Renal pelvis (tissue), 12 donors: ENCODE measurements at places on chromosomes 1 and 21.
A peak's percentile ranks its signal among the peaks of the same experiment; 100 is the strongest.

- DNase-seq, result no peak
Observed at GRCh38 chr1:77632216-77632615, 50.2 kb downstream of the ZZZ3 start.

- no peak for DNase-seq
Observed at GRCh38 chr1:14706631-14707030, 108.1 kb downstream of the KAZN start.

DNA sequence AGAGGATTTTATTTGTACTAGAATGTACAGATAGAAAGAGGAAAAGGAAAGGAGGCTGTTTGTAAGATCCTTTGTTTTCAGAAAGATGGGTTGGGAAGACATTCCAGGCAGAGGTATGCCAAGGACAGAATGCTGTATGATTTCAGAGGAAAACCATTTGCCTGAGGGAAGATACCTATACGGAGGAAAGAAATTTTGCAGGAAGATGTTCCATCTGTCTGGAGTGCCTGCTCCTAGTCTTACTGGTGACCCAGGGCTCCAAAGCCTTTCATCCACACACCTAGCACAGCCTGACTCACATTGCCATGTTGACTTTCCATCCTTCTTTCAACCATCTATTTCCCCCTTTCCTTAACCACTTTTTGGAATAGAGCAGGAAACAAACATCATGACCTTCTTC is 18.2 kb downstream of the SAMD13 start:
- no peak for DNase-seq

- no peak for DNase-seq
Observed at GRCh38 chr1:41918450-41919043, at the start of gene HIVEP3. Gene HIVEP3 (minus strand): TSS chr1:41918922.

DNA sequence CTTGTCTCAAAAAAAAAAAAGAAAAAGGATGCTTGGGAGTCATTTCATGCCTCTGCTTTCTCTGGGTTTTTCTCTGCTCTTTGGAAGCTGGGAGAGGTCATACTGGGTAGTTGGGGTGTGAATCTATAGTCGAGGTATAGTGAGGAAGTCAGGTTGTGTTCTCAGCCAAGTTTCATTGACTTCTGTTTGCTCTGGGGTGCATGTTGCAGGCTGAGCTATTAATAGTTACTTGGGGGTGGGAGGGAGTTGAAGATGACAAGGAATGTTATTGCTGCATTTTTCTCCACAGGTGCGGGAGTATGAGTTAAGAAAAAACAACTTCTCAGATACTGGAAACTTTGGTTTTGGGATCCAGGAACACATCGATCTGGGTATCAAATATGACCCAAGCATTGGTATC is 2.8 kb downstream of the RPL11 start:
- no peak for DNase-seq

GRCh38 chr1:170214117-170215032 is 68.6 kb downstream of the NTMT2 start:
- no peak for DNase-seq

DNA sequence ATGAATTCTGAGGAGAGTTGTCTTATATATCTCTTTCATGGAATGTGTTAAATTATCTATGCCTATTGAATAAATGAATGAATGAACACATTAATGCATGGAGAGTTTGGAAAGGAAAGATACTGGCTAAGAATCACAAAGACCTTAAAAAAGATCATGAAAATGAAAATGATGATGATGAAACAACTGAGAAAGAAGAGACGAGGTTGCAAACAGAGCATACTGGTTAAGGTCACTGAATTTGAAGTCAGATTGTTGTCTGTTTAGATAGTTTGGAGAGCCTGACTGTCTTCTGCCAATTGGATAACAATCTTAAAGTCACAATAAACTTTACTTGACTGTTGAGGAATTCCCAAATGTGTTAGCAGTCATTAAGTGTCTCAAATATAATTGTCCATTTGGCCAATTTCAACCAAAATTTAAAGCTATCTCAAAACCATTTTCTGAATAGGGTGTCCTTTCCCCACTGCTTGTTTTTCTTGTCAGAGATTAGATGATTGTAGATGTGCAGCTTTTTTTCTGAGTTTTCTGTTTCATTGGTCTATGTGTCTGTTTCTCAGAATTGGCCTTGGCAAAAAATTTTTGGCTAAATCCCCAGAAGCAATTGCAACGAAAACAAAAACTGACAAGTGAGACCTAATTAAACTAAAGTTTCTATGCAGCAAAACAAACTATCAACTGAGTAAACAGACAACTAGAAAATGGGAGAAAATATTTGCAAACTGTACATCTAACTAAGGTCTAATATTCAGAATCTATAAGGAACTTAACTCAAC is 132.2 kb downstream of the PTGER3 start:
- no peak for DNase-seq

DNA sequence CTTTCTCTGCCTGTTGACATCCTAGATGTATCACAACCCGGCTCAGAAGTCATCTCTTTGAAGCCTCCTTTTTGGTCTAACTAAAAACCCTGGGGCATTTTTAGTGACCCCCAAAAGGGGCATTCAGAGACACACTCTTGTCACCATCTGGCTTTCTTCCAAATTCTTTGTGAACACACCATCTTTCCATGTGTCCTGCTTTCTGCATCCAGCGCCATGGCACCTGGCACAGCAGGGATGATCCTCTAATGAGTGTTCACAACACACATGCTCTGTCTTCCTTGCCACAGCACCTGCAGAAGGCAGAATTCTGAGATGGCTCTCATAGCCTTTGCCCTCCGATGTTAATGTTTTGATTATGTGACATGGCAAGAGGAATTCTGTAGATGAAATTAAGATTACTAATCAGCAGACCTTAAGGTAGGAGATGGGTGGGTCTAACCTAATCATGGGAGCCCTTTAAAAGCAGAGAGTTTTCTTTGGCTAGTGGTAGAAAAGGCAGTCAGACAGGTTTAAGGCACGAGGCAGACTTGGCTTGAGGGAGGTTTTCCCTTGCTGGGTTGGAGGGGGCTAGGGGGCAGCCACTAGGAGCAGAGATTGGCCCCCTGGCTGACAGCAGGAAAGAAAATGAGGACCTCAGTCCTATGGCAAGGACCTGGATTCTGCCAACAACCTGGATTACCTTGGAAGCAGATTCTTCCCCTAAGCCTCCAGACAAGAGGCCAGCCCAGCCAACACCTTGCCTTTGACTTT is 4.9 kb upstream of the TMEM61 start:
- no peak for DNase-seq

- no peak for DNase-seq
Observed at GRCh38 chr1:71586030-71586429, 505.2 kb upstream of the ZRANB2 start.

DNA sequence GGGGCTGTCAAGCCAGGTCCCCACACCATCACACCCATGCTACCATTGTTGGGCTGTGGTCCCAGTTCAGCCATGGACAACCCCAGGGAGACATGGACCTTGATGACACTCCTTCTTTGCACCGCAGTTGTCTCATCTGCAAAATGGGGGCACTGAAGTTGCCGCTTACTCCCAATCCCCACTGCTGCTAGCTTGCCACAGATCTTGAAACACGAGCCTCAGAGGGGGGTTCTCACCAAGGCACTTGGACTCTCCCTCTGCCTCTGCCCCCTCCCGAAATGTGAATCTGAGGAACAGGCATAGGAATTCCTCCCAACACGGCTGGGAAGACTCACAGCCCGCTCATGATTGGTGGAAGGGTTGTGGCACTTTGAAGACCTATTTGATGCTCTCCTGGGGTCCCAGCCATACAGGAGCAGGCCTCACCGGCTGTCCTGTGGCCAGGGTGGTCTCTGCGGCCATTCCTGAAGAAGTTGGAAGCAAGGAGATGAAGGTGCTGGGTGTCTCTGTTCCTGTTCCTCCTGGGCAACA is 31.1 kb downstream of the RUNX3 start:
- no peak for DNase-seq

- no peak for DNase-seq
Observed at GRCh38 chr1:159647616-159648015, 60.0 kb downstream of the APCS start.

- DNase-seq, result no peak
Observed at GRCh38 chr1:51482881-51483280, 36.2 kb downstream of the EPS15 start.

GRCh38 chr1:100394285-100394684 is 42.0 kb downstream of the CDC14A start:
- DNase-seq, result no peak

- no peak for DNase-seq
Observed at GRCh38 chr1:107830075-107830474, 134.9 kb downstream of the VAV3 start.

DNA sequence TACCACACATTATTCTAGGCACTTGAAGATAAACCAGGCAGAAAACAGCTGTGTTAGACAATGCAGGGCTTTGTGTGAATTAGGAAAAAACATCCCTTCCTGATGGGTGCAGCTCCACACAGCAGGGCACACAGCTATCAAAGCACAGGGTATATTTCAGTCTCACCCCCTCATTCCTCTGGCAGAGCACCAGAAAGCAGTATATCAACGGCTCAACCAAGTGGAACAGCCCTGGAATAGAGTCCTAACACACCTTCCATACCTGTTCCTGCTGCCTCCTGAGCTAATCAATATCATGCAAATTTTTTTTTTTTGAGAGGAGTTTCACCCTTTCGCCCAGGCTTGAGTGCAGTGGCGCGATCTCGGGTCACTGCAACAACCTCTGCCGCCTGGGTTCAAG is 32.1 kb downstream of the LYST start:
- DNase-seq, result peak; percentile 48

DNA sequence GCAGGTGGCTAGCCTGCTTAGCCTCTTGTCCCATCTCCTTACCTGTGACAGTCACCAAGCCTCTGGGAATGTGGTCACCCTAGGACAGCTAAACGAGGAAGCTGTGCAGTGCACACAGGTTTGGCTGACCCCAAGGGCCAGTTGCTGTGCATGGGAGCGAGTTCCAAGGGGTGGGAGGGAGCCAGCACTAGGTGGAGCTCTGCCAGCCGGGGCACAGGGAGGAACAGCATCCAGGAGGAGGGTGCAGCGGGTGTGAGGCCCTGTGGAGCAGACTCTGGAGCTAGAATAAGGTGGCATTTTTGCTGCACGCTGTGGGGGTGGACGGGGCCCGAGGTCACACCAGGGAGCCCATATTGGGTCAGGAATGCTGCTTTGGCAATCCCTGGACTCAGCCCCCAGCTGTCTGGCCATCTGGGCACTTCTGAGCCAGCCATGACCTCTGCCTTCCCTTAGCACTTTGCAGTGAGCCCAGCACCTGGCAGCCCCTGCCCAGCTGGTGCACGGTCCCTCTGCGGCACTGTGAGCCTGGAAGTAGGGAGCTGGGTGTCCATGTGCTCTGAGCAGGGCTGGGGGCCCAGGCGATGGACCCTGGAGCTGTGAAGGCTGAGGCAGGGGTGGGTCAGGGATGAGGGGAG is 8.7 kb downstream of the PDXK start:
- no peak for DNase-seq

DNA sequence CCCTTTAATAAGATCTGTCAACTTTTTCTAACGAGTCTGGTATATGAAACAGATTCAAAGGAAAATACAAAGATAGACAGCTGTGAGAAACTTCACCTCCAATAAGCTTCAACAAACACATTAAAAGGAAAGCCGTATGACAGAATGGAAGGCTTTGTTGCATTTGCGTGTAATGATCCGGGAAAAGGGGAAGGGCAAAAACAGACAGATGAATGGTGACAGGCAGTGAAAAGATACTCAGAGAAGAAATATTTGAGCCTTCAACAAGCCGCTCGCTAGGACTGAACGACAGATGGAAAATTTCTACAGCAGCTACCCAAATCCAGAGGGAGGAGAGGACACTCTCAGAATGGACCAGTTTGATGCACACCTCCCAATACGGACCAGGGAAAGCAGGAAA is 14.9 kb downstream of the COPA start:
- DNase-seq, result no peak

GRCh38 chr1:36128126-36128904 is 3.3 kb upstream of the COL8A2 start:
- DNase-seq, result no peak

- DNase-seq, result no peak
Observed at GRCh38 chr1:224897529-224898327, 31.7 kb upstream of the DNAH14 start.

DNA sequence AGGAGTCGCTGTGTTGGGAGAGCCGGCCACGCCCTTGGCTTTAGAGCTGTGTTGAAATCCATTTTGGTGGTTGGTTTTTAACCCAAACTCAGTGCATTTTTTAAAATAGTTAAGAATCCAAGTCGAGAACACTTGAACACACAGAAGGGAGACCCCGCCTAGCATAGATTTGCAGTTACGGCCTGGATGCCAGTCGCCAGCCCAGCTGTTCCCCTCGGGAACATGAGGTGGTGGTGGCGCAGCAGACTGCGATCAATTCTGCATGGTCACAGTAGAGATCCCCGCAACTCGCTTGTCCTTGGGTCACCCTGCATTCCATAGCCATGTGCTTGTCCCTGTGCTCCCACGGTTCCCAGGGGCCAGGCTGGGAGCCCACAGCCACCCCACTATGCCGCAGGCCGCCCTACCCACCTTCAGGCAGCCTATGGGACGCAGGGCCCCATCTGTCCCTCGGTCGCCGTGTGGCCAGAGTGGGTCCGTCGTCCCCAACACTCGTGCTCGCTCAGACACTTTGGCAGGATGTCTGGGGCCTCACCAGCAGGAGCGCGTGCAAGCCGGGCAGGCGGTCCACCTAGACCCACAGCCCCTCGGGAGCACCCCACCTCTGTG is 4.7 kb downstream of the C1orf35 start:
- DNase-seq, result no peak

DNA sequence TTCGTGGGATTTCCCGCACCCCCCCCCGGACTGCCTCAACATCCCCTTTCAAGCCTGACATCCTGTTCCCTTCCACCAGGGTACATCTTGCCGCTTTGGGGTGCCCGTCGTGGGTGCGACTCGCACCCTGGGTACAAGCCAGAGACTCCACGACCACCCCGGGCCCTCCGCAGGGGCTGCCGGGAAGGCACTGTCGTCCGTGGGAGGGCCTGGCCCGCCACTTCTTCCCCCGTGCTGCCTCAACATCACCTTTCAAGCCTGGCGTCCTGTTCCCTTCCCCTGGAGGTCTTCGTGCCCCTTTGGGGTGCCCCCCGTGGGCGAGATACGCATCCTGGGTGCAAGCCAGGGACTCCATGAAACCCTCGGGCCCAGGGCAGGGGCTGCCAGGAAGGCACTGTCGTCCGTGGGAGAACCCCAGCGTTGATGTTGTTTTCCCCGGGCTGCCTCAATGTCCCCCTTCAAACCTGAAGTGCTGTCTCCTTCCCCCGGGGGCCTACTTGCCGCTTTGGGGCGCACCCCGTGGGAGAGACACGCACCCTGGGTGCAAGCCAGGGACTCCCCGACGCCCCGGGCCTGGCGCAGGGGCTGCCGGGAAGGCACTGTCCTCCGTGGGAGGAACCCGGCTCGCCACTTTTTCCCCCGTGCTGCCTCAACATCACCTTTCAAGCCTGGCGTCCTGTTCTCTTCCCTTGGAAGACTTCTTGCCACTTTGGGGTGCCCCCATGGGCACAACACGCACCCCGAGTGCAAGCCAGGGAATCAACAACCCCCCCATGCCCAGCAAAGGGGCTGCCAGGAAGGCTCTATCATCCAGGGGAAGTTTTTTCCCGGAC is 138.6 kb downstream of the LIPI start:
- DNase-seq, result no peak

DNA sequence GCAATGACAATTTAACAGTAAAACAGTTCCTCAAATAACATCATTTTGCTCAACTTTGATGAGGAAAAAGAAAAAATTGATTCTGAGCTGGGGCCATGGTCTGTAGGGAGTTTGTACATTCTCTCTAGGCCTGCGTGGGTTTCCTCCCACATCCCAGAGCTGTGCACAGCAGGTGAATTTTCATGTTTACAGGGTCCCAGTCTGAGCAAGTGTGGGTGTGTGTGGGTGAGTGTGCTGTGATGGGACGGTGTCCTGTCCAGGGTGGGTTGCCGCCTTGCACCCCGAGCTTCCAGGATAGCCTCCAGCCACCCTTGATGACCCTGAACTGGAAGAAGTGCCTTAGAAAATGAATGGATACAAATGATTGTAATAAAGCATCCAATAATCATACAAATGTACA is 75.6 kb upstream of the BCL10 start:
- no peak for DNase-seq
